ENCODE measurements at places on chromosomes 2 and 18.

GRCh38 chr2:71512386-71512785 is 59.0 kb downstream of the DYSF start:
- no peak for DNase-seq

GRCh38 chr2:203444738-203445137 is 90.4 kb downstream of the RAPH1 start:
- DNase-seq, result no peak

DNA sequence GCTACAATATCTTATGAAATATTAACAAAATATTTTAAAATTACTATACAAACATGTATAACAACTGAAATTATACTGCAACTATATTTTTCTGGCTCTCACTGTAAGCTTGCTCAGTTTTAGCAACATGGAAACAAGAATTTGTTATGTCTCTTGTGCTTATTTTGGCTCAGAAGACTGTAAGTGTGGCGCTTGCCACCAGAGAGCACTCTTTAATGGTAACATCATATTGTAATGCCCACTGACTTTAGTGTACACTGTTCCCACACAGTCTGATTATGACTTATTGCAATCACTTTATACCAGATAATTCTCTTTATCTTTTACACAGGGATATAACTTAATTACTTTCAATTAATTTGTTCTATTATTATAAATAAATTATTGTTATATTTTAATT is 1500.6 kb upstream of the TMEFF2 start:
- no peak for DNase-seq

DNA sequence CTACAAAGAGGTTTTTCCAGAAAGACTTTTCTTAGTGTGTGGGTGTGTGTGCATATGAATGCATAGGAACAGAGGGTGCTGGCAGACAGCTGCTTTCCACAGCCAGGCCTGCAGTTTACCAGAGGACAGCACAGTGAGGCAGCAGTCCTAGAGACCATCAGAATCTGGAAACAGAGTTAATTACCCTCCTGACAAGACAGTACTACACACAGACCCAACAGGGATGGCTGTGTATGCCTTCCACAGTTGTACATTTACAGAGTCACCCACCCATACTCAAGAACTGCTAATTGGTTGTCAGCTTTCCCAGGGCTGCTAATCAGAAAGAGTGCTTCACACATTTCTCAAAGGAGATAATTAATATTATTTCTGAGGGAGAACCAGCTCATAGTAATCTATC is 104.7 kb downstream of the FEZ2 start:
- DNase-seq, result no peak

DNA sequence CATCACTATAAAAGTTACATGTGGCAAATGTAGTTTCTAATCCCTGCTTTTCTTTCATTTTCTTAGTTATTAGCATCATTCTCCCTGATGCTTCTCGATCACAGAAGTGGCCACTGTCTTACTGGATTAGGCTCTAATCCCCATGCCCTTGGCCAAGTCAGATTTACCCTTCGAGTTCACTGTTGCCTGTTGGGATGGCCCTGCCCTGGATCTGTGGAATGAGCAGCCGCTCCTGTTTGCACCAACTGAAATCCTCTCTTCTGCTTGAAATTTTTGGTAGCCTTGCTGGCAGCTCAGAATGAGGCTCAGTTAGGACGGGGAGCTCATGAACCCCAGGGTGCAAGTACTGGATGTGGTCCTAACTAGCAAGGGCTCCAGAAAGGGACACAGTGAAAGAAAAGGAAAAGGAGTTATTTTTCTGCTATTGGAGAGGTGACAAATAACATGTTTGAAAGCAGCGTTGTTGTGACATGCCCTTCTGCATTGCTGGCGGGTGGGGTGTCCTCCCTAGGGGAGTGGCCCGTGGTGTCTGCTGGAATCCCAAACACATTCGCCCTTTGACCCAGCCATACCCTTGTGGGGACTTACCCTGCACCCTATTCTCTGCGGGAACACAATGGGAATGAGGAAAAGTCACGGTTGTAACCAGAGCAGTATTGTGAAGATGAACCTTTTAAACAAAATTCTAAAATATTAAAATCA is 34.5 kb downstream of the RBFA start:
- no peak for DNase-seq

All from activated CD4-positive, alpha-beta T cell treated with anti-CD3 and anti-CD28 coated beads, Interleukin-2, amount 50 U/mL, for 24 hours (primary cell).